ENCODE measurements at places on chromosomes 7 and 10.
A peak's percentile ranks its signal among the peaks of the same experiment; 100 is the strongest.

- no peak for DNase-seq
- H3K27ac ChIP-seq: no peak overlapping the region
- no peak overlapping the region for H3K4me3 ChIP-seq
- H3K36me3 ChIP-seq: no peaks in the 10 kb centered on the region
- no peaks in the 10 kb centered on the region for H3K27me3 ChIP-seq
These were observed 627.0 kb upstream of the CNTNAP2 start for GRCh38 chr7:145489609-145490008.

DNA sequence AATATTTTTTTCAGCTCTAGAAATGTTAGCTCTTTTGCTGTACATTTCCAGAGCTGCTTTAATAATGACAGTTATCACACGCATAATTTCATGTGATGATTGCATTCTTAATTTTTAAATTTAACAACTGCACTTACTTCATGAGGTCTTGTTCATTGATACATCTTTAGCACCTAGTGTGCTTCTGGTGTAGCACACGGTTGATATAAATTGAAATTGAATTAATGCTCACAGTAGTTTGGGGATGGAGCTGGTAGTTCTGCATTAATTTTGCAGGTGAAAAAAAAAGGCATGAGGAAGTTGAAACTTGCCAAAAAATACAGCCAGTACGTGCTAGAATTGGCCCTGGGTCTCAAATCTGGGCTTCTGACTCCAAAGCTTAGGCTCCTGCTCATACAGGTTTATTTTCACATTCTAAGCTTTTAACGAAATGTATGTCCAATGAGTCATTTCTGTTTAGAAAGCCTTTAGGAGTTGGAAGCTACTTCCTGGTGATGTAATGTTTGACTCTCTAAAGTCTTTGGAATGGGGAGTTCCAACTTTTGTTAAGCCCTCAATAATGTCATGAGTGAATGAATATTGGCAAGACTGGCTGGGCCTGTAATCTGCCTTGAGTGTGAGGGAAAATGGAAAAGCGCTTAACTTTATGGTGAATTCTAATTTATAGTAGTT, 62.5 kb downstream of the DAGLB start:
- no peak for DNase-seq
- H3K36me3 ChIP-seq: peaks cover 9% of the 10 kb centered on the region
- peaks cover 43% of the 10 kb centered on the region for H3K4me1 ChIP-seq
- no peaks in the 10 kb centered on the region for H3K27me3 ChIP-seq
- H3K4me3 ChIP-seq: peak overlapping the region; percentile 25
- H3K27ac ChIP-seq: peak overlapping the region; percentile 86

GRCh38 chr10:22338931-22339330, 6.4 kb upstream of the SPAG6 start:
- H3K27ac ChIP-seq: no peak overlapping the region
- H3K36me3 ChIP-seq: no peaks in the 10 kb centered on the region
- no peak overlapping the region for H3K4me3 ChIP-seq
- peaks cover 6% of the 10 kb centered on the region for H3K27me3 ChIP-seq
- DNase-seq: no peak
- H3K4me1 ChIP-seq: peaks cover 10% of the 10 kb centered on the region

DNA sequence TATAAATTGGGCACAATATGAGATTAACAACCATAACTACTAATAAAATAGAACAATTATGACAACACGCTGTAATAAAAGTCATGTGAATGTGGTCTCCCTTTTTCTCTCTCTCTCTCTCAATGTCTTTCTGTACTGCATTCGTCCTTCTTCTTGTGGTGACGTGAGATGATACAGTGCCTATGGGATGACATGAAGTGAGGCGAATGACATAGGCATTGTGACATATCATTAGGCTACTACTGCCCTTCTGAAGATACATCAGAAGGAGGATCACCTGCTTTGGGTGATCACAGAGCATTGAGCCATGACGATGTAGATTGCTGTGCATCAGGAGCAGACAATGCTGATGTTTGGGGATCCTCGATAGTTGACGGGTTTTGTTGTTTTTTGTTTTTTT, 171.6 kb downstream of the HERPUD2 start:
- H3K4me3 ChIP-seq: no peak overlapping the region
- no peak overlapping the region for H3K27ac ChIP-seq
- peaks cover 3% of the 10 kb centered on the region for H3K4me1 ChIP-seq
- no peak for DNase-seq
- peaks cover 22% of the 10 kb centered on the region for H3K27me3 ChIP-seq
- H3K36me3 ChIP-seq: no peaks in the 10 kb centered on the region

DNA sequence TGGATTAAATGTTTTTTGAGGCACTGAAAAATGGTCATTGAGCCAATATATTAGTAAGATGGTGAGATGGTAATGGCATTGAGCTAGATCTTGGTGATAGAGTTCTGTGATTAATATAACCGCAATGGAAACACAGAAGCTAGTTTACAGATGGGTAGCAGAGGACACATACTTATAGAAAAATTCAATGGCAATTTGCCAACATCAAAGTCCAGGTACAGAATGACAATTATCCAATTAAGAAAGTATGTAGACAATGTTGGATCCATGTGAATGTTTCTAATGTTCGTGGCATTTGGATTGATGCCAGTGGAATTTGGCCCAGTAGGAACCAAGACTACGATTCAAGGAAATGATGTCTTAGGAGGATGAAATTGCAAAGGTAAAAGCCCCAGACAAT, 187.8 kb downstream of the GNAT3 start:
- no peaks in the 10 kb centered on the region for H3K27me3 ChIP-seq
- H3K36me3 ChIP-seq: no peaks in the 10 kb centered on the region
- H3K4me1 ChIP-seq: no peaks in the 10 kb centered on the region
- H3K4me3 ChIP-seq: no peak overlapping the region
- DNase-seq: no peak
- H3K27ac ChIP-seq: no peak overlapping the region

GRCh38 chr10:3873728-3874461, 88.9 kb upstream of the KLF6 start:
- no peaks in the 10 kb centered on the region for H3K27me3 ChIP-seq
- peak; percentile 76 for DNase-seq
- peak overlapping the region; percentile 17 for H3K4me3 ChIP-seq
- H3K36me3 ChIP-seq: no peaks in the 10 kb centered on the region

DNA sequence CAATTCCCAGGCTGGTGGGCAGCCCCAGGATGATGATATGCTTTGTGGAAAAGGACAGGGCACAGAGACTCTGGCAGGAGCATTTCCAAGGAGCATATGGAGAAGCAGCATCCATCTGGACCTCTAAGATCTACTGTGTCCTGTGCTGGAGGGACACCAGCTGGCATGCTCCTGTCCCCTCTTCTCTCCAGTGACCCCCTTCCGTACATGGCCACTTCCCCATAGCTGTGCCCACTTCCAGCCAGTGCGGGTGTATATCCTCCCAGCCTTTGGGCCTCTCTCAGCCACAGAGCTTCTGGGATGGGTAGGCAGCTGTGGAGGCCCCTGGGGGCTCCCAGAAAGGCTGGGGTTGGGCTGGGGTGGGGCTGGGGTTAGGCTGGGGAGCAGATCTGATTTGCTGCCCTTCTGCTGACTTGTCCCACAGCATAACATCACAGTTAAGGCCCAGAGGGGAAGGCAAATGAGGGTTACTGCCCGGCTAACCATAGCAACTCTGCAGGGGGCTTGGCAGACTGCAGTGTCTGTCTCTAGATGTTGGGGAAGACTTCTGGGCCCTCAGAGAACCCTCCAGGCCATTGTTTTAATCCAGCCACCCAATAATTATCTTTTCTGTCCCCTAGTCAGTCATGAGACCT, 6.3 kb downstream of the NPFFR1 start:
- H3K4me1 ChIP-seq: peaks cover 5% of the 10 kb centered on the region
- no peak for DNase-seq
- H3K36me3 ChIP-seq: no peaks in the 10 kb centered on the region
- H3K27me3 ChIP-seq: no peaks in the 10 kb centered on the region

DNA sequence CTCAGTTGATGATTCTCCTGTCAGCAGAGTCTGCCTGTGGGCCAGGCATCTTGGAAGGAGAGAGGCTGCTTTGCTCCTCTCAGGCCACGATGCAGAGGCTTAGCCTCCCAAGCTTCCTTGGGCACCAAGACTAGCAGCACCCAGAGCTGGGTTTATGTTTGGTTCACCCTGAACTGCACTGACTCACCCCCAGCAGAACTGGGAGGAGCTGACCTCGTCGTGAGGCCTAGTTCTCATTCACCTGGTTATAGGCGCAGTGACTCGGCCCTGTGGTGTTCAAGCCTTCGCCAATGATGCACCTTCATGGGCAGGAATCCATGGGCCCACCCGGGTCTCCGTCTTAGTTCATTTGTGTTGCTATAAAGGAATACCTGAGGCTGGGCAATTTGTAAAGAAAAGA, 122.0 kb upstream of the ZNF438 start:
- H3K27me3 ChIP-seq: no peaks in the 10 kb centered on the region
- H3K4me3 ChIP-seq: no peak overlapping the region
- H3K4me1 ChIP-seq: no peaks in the 10 kb centered on the region
- no peak for DNase-seq
- H3K36me3 ChIP-seq: no peaks in the 10 kb centered on the region

DNA sequence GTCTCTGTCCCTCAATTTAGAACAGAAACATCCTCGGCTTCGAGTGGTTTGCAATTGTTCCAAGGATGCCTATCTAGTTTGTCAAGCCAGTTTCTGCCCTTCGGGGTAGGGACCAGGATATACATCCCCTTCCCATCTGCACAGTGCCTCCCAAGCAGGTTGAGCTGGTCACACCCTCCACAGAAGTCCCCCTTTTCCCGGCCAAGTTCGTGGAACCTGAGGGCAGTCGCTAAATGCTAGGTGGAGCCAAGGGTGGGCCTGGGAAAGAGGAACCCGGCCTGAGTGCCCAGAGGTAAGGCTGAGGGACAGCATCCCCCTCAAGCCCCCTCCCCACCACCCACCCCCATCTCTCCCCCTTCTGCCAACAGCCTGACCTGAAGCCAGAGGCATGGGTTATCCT, 62.4 kb upstream of the NANOS1 start:
- no peaks in the 10 kb centered on the region for H3K36me3 ChIP-seq
- peaks cover 30% of the 10 kb centered on the region for H3K27me3 ChIP-seq
- H3K4me1 ChIP-seq: no peaks in the 10 kb centered on the region
- no peak overlapping the region for H3K27ac ChIP-seq
- no peak overlapping the region for H3K4me3 ChIP-seq

- peaks cover 1% of the 10 kb centered on the region for H3K4me1 ChIP-seq
- H3K27ac ChIP-seq: no peak overlapping the region
- H3K36me3 ChIP-seq: no peaks in the 10 kb centered on the region
- H3K4me3 ChIP-seq: no peak overlapping the region
These were observed 181.0 kb downstream of the COBL start for GRCh38 chr7:51135576-51135975.

GRCh38 chr7:117688126-117688525, 185.1 kb downstream of the CTTNBP2 start:
- no peaks in the 10 kb centered on the region for H3K36me3 ChIP-seq
- no peak overlapping the region for H3K4me3 ChIP-seq
- H3K27me3 ChIP-seq: peaks cover 7% of the 10 kb centered on the region

- H3K4me3 ChIP-seq: no peak overlapping the region
- H3K27me3 ChIP-seq: peaks cover 22% of the 10 kb centered on the region
- peaks cover 6% of the 10 kb centered on the region for H3K36me3 ChIP-seq
- H3K4me1 ChIP-seq: peaks cover 2% of the 10 kb centered on the region
These were observed 18.3 kb upstream of the RHEB start for GRCh38 chr7:151537818-151538561.

GRCh38 chr10:11698691-11699549, 43.3 kb upstream of the ECHDC3 start:
- no peaks in the 10 kb centered on the region for H3K27me3 ChIP-seq
- H3K27ac ChIP-seq: peak overlapping the region; percentile 81
- H3K4me1 ChIP-seq: peaks cover 51% of the 10 kb centered on the region

DNA sequence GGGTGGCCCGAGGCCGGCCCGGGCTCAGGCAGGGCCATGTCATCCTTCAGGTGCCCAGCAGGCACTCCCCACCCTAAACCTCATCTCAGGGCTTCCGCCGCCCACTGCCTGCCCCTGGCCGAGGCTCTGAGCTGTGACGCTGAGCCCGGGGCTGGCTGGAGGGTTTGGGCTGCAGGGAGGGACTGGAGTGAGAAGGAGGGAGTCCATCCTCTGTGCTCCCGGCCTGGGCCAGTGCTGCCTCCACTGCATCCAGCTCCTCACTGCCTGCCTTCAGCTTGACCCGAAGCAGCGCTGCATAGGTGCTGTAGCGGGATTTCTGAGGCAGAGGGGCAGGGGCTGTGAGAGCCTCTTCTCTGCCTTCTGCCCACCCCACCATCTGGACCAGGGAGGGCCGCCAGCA, 7.6 kb downstream of the NFKB2 start:
- peaks cover 18% of the 10 kb centered on the region for H3K4me1 ChIP-seq
- peaks cover 16% of the 10 kb centered on the region for H3K36me3 ChIP-seq
- H3K4me3 ChIP-seq: no peak overlapping the region
- peaks cover 3% of the 10 kb centered on the region for H3K27me3 ChIP-seq
- no peak for DNase-seq

- H3K4me1 ChIP-seq: no peaks in the 10 kb centered on the region
- peaks cover 1% of the 10 kb centered on the region for H3K36me3 ChIP-seq
- no peak overlapping the region for H3K27ac ChIP-seq
- H3K4me3 ChIP-seq: no peak overlapping the region
- peaks cover 23% of the 10 kb centered on the region for H3K27me3 ChIP-seq
- DNase-seq: no peak
These were observed 155.3 kb upstream of the FRMD4A start for GRCh38 chr10:14485986-14486385.

DNA sequence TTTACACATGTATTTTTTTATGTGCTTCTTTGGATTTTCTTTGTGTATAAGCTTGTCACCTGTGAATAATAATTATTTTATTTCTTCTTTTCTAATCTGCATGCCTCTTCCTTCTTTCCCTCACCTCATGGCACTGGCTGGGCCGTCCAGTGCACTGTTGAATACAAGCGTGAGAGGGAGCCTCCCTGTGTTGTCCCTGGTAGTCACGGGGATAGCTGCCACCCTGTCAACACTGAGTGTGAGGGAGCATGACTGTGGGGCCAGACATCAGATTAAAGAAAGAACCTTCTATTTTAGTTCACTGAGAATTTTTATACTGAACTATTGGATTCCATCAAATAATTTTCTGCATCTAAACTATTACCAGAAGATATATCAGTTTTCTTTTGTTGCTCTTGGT, 187.9 kb downstream of the CDC14C start:
- H3K4me3 ChIP-seq: no peak overlapping the region
- no peak overlapping the region for H3K27ac ChIP-seq
- no peaks in the 10 kb centered on the region for H3K27me3 ChIP-seq
- H3K36me3 ChIP-seq: no peaks in the 10 kb centered on the region
- no peak for DNase-seq

GRCh38 chr10:132374612-132375011, 22.4 kb upstream of the PWWP2B start:
- no peaks in the 10 kb centered on the region for H3K36me3 ChIP-seq
- H3K27ac ChIP-seq: no peak overlapping the region
- peaks cover 9% of the 10 kb centered on the region for H3K27me3 ChIP-seq
- no peak for DNase-seq
- no peak overlapping the region for H3K4me3 ChIP-seq

GRCh38 chr10:83352588-83352987, 786.7 kb upstream of the GHITM start:
- DNase-seq: no peak
- no peak overlapping the region for H3K4me3 ChIP-seq

GRCh38 chr7:119438315-119438714, 834.7 kb upstream of the KCND2 start:
- H3K36me3 ChIP-seq: no peaks in the 10 kb centered on the region
- H3K27ac ChIP-seq: no peak overlapping the region
- no peaks in the 10 kb centered on the region for H3K4me1 ChIP-seq
- no peak for DNase-seq

GRCh38 chr7:154929006-154929726, 73.8 kb downstream of the PAXIP1 start:
- H3K27me3 ChIP-seq: no peaks in the 10 kb centered on the region
- H3K4me3 ChIP-seq: peak overlapping the region; percentile 95
- peaks cover 21% of the 10 kb centered on the region for H3K4me1 ChIP-seq
- H3K36me3 ChIP-seq: peaks cover 16% of the 10 kb centered on the region
